NCI-H524 (cell line): ENCODE measurements at places on chromosomes 12 and 14.

GRCh38 chr12:25427337-25428249, 125.5 kb downstream of the LMNTD1 start:
- DNase-seq, result no peak

- DNase-seq, result no peak
Observed at GRCh38 chr12:31278424-31278823, 47.5 kb downstream of the SINHCAF start.

DNA sequence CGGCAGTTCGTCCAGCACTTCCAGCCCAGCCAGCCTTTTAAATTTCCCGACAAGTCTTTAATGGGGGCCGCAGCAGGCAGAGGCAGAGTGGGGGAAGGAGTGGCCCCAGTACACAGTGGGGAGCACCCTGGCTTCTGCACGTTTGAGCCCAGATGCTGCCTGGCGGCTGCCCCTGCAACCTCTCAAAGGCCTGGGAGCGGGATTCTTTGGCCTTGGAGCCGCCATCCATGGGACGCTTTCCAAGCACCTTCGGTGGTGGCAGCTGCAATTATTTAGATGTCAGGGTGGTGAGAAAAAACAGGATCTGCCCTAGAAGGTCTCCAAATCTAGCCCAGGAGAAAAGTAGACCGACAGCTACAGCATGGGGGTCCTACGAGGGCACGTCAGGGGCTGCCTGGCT, 46.0 kb downstream of the FAM222A start:
- peak; percentile 43 for DNase-seq

DNA sequence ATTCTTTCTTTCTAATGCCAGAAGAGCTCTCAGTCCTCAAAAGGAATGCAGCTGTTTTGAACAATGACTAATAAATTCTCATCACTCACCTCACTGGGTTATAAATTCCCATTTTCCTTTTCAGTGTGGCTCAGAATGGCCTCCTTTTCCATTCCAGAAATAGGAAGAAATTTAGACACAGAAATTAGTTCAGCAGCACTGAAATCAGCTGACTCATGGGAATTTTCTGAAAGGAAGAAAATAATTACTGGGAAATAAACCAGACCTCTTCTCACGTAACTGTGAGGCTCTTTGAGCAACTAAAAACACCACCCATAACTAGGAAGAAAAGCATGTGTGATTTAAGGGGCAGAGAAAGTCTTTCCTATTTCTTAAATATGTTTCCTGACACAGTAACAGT, 23.8 kb downstream of the CD163 start:
- DNase-seq, result no peak

DNA sequence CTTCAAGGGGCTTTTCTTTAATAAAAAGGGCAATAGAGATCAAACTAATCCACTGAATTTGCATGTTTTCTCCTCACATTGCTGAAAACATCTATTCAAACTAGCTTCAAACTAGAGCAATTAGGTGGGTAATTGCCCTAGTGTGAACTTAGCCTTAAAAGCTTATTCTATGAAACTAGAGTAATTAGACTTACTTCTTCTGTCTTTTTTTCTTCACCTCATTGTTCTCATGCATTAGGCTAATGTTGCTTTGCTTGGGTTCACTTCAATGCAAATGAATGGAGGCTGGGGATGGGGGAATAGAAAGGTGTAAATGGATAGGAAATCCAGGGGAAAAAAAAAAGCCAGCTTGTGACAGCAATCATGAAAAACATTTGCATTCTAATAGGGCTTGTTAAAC, 414.8 kb upstream of the LMO3 start:
- no peak for DNase-seq

DNA sequence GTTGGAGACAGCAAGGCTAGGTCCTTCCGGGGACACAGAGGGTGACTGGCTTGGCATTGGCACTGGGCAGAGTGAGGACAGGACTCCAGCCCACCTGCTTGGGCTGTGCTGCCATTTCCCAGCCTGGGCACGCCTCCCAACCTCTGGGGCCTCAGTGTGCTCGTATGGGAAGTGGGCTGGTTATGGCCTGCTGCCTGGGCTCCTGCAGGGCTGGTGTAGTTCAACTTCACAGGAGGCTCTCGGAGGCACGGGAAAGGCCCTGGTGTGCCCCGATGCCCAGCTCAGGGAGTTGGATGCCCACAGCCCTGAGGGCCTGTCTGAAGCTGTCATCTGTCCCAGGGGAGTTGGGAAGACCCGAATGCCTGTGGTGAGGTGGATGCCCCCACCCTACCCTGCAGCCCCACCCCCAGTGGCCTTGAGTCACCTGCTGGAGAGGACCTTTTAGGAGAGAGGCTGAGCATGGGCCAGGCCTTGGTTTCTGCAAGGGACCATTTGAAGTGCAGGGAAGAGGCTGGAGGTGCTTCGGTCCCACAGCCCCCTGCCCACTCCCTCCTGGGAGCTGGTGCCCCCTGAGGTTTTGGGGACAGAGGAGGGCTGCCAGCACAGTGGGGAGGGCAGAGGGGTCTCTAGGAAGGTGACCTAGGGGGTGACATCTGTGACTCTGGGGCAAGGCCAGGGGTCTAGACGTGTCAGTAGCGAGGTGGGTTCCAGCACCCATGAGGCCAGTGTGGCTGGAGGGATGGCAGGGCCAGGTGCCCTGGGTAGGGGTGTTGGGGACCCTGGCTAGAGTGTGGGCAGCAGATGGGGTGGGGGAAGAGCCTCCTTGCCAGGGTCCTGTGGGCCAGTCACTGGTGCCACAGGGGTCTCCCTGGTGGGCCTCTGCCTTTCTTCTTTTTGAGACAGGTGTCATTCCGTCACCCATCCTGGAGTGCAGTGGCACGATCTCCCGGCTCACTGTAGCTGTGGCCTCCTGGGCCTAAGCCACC, 9.1 kb downstream of the ULK1 start:
- no peak for DNase-seq

DNA sequence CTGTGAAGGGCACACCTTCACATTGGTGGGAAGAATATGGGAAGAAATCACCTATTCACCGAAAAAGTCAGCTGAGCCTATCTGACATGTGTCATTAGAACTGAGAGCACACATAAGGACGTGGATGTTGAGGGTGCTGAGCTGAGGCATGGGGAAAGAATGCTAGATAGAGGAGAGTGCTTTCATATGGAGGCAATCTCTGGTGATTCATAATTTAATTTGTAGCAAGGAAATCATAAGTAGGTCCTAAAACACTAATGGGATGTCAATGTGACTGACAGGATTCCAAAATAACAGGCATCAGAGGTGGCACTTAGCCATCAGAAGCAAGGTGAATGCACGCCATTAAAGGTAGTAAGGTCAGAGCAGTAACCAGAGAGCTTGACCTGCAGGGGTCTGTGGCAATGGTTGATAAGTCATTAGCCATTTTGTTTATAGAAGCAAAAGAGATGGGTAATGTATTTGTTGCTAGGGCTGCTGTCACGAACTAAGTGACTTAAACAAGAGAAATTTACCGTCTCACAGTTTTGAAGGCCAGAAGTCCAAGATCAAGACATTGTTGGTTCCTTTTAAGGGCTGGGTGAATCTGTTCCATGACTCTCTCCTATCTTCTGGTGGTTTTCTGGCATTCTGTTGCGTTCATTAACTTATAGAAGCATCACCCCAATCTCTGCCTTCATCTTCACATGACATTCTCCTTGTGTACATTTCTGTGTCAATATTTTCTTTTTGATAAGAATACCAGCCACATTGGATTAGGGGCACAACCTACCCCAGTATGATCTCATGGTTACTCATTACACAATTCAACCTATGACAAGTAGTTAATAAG, 69.3 kb downstream of the ANKS1B start:
- DNase-seq, result no peak

DNA sequence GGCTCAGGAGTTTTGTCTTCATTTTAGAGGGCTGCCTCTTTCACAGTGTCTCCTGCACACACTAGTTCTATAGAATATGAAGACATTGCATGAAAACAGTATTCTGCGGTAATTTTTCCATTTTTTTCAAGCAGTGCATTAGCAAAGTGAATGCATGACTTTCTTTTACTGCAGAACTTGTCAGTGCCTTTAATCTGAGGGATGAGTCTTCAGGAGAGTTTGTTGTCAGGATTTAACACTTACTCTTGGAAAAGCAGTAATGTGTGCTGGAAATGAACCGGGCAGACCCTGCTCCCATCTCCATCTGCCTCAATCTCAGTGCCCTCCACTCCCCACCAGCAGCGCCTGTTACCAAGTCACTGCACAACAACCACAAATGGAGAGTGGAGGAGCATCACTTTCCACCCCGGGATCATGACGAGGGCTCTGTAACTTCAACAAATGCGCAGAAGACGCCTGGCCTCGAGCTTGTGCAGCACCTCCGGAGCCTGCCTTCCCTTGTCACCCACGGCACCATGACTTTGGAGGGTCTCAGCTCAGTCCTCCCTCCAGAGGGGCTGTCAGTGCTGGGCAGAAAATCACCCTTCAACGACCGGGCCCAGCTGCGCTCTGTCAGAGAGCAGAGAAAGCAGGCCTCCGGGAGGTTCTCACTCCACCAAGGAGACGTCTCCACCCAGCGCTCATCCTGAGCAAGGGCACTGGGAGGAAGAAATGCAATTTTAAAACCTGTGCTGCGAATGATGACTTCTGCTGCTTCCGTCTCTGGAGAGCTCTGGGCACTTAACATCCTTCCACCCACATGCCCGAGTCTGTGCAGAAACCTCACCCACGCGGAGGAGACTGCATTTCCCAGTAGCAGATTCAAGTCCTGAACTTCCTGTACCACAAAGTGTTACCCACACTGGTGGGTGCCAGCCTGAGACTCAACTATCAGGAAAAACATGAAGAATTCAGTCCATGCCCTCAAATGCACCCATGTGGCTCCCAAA, 255.7 kb downstream of the ADGRD1 start:
- no peak for DNase-seq

DNA sequence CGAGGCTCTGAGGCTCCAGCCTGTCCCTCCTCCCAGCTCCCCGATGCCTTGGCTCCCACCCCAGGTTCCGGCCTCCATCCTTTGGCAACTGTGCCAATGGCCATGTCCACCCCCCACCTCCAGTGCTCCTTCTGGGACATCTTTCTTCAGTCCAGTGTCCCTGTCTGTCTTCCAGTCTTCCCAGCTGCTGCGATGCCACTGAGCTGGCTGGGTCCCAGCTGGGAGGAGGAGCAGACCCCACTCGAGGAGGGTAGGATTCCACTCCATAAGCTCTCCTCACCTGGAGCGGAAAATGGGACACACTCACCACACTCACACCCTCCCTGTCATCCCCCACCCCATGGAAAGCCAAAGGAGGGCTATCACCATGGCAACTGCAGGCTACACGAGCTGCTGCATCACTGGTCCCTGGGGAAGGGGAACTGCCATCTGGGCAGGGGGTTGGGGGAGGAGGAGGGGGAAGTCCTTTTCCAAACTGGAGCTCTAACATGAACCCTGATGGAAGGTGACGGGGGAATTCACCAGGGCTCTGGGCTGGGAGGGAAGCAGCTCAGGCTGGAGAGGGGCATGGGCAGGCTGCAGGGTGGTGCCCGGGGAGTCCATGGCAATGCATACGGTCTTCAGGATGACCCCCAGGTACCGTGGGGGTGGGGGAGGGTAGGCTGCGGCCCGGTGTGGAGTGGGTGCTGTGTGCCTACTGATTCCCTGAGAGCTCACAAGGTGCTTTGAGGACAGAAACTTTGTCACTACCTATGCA, 94.3 kb downstream of the LRRC74A start:
- peak; percentile 100 for DNase-seq

DNA sequence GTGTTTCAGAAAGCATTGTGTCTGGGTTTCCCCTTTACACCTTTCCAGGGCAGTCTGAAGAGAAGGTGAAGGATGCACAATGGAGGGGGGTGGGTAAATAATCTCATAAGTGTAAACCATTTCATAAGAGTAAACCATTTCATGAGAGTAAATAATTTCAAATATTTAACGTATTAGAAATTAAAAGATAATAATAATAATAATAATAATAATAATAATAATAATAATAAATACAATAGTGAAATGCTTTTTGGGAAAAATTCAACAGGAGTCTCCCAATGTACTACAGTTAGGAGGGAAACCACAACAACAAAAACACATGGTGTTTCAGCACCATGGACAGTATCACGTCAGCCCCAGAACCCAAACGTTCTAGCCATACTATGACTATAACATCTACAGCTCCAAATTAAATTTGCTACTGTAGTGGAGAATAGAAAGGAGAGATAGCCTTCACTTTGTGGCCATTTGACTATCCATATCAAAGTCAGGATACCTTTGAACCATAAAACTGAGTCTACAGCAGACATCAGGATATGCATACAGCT, 691.8 kb downstream of the BCL11B start:
- no peak for DNase-seq

- DNase-seq, result peak; percentile 64
Observed at GRCh38 chr12:100668945-100669536, 95.6 kb downstream of the GAS2L3 start.

DNA sequence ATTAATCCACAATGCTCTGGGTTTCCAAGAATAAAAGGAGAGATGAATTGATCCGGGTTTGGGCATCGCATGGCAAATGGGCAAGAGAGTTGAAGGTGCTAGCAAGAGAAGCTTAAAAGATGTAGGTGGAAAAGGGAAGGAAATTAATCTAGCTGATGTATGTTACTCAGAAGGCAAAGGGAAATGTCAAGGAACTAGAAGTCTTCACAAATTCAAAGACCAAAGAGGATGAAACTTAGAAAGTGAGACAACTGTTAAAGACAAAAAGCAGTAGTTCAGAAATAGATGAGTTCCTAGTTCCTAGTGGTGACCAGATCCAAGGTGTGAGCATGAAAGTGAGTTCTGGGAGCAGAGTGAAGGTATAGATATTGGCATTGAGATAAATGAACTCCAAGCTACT, 228.3 kb downstream of the SEC23A start:
- no peak for DNase-seq

DNA sequence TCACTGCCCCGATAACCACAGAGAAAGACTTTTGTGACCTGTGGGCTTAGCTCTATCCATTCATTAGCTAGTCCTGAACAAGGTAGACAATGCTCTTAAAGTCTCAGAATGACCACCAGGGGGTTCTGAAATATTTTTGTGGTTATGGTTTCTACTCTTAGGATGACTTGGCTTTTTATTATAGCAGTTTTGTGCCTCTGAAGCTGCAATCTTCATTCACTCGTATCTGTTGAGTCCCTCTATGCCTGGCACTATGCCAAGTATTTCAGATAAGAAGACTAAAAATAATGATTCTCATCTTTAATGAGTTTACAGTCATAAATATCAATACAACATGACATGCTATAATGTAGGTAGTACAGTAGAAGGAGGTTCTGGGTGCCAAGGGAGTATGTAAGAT, 130.8 kb upstream of the TRHDE start:
- no peak for DNase-seq

GRCh38 chr14:96888593-96888992, 91.4 kb downstream of the VRK1 start:
- peak; percentile 91 for DNase-seq

DNA sequence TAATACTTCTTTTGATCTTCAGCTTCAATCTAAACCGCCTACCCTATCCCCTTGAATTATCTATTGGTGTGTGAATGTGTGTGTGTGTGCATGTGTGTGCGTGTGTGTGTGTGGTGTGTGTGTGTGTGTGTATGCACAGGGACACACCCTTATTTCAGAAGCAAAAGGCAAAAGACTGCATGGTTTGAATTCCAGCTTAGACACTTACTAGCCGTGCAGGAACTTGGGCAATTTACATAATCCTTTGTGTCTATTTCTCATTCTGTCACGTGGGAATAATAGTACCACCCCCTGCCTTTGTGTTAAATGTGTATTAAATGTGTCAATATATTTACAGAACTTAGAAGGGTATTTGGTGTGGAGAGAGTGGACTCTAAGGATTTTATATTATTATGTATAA, 251.7 kb downstream of the TMEM132C start:
- no peak for DNase-seq

- DNase-seq, result peak; percentile 64
Observed at GRCh38 chr14:96096639-96097610, 57.8 kb downstream of the C14orf132 start.

GRCh38 chr14:103889313-103890051, 38.8 kb upstream of the TDRD9 start:
- no peak for DNase-seq

- DNase-seq, result no peak
Observed at GRCh38 chr12:124621296-124621660, 53.9 kb upstream of the NCOR2 start.
